ENCODE measurements at places on chromosomes 12 and 14. TPM values are rescaled to one million over a fixed set of nuclear protein-coding genes. Genes with fewer than 3 reads are reported as not detected.

The MYBPC1 gene
- 6.3 TPM for total RNA-seq

The SLCO1C1 gene
- not detected for total RNA-seq

The IGFBP6 gene
- total RNA-seq: 112 TPM

GRCh38 chr12:31736472-31736871, 7.7 kb upstream of the AMN1 start:
- H3K36me3 ChIP-seq: no peaks in the 10 kb centered on the region
- no peak for DNase-seq
- no peaks in the 10 kb centered on the region for H3K27me3 ChIP-seq
- no peak overlapping the region for H3K27ac ChIP-seq
- no peak overlapping the region for H3K4me3 ChIP-seq
- H3K4me1 ChIP-seq: peaks cover 23% of the 10 kb centered on the region

- H3K27me3 ChIP-seq: no peaks in the 10 kb centered on the region
- DNase-seq: no peak
- no peak overlapping the region for H3K27ac ChIP-seq
- H3K4me3 ChIP-seq: no peak overlapping the region
- no peaks in the 10 kb centered on the region for H3K36me3 ChIP-seq
Observed at GRCh38 chr12:94133964-94134795, 14.2 kb upstream of the PLXNC1 start.

- H3K36me3 ChIP-seq: no peaks in the 10 kb centered on the region
- no peaks in the 10 kb centered on the region for H3K4me1 ChIP-seq
- peak overlapping the region; percentile 70 for H3K27ac ChIP-seq
- no peaks in the 10 kb centered on the region for H3K27me3 ChIP-seq
Observed at GRCh38 chr12:19744705-19745218, 305.5 kb downstream of the AEBP2 start.

DNA sequence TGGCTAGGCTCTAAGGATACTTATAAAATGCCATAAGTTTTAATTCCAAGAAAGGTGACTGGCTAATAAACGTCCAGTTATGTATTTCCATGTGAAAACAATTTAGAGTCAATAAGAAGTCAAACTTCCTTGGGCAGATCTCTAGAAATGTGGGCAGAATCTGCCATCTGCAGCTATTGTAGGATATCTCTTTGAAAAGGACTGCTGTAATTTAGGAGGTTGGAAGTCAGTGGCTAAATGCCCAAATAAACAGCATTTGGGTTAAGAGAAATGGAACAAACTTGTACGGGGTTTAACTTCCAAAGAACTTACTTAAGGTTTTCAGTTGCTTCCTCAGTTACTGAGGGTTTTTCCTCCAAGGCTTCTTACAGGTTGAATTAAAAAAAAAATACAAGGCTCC, 121.6 kb downstream of the FIGNL2 start:
- H3K36me3 ChIP-seq: no peaks in the 10 kb centered on the region
- no peak for DNase-seq
- no peak overlapping the region for H3K4me3 ChIP-seq
- H3K27ac ChIP-seq: no peak overlapping the region

DNA sequence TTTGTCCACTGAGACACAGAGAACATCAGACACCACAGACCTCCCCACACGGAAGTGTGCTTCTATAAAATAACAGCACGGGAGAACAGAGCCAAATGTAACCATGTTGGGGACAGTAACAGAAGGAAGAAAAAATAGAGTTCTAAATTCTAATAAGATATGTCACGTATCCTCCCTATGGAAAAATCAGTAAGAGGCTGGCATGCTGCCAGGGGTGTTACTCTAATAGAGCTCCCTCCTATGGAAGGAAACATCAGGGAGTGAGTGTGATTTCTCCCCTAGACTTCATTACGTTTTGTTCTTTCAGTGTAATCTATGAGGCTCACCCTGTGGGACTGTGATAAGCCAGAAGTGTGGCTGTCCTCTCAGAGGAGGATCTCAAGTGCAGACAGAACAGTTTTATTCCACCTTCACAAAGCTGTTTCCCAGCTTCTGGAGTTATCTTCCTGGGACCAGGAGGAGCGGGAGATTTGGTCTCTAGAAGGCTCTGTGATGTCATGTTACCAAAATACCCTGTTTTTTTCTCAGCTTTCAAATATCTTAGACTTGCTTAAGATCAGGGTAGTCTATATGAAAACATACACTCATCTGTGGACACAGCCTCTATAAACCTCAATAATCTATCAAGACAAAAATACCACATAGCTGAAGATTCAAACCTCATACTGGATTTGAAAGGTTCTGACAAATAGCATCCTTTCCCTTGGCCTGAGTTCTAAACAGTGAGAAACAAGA, 69.3 kb downstream of the ZFC3H1 start:
- no peaks in the 10 kb centered on the region for H3K27me3 ChIP-seq
- H3K27ac ChIP-seq: no peak overlapping the region
- H3K4me1 ChIP-seq: no peaks in the 10 kb centered on the region
- DNase-seq: no peak
- no peak overlapping the region for H3K4me3 ChIP-seq

GRCh38 chr14:58026219-58026618, 125.8 kb downstream of the ARMH4 start:
- DNase-seq: no peak
- H3K4me1 ChIP-seq: no peaks in the 10 kb centered on the region
- no peaks in the 10 kb centered on the region for H3K27me3 ChIP-seq

GRCh38 chr14:65864984-65865383, 452.5 kb downstream of the FUT8 start:
- DNase-seq: no peak
- H3K27me3 ChIP-seq: no peaks in the 10 kb centered on the region
- no peak overlapping the region for H3K27ac ChIP-seq

DNA sequence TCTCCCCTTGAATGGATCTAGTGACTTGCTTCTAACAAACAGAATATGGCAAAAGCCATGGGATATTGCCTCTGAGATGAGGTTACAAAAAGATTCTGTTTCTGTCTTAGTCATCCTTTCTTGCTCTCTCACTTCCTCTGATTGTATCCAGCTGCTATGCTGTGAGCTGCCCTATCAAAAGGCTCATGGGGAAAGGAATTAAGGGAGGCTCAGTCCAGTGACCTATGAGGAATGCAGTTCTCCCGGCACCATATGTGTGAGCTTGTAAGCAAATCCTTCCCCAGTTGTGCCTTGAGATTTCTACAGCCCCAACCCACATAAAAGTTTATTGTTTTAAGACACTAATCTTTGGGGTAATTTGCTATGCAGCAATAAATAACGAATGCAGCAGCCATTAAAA, 183.1 kb downstream of the KLHL28 start:
- no peak overlapping the region for H3K27ac ChIP-seq
- H3K4me3 ChIP-seq: no peak overlapping the region
- H3K27me3 ChIP-seq: no peaks in the 10 kb centered on the region
- DNase-seq: no peak
- no peaks in the 10 kb centered on the region for H3K4me1 ChIP-seq

All from upper lobe of left lung (tissue), 6 donors.